ENCODE measurements at places on chromosomes 12 and 14.

- DNase-seq = no peak
Measured at GRCh38 chr14:60653701-60654161, 4.5 kb upstream of the SIX1 start.

- no peak for DNase-seq
Measured at GRCh38 chr14:80955416-80955941, at the start of gene TSHR. Gene TSHR, plus strand, starts transcription at chr14:80955621. Its CDS starts 60 bp downstream, at chr14:80955681.

- DNase-seq = no peak
Measured at GRCh38 chr12:131917139-131917710, 11.9 kb upstream of the PUS1 start.

GRCh38 chr12:25051656-25052195 lies 102.8 kb upstream of the BCAT1 start:
- peak; percentile 23 for DNase-seq

GRCh38 chr12:64347630-64348029 lies 42.9 kb downstream of the C12orf56 start:
- DNase-seq = no peak

- DNase-seq = peak; percentile 7
Measured at GRCh38 chr12:57046947-57047890, 2.7 kb downstream of the MYO1A start.

DNA sequence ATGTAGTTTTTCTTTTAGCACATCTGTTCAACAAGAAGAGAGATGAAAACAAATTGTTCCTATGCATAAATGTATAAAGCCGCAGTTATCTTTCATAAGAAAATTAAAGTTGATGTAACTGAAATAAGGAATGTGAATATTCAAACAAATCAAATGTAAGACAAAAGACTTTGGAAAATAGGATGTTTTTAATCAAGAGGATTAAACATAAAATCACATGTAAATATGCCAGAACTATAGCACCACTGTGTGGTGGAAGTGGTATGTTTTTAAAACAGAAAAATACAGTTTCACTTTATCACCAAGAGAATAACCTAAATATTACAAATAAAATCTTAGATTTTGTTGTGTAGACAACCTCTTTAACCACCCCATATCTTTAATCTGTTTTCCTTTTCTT lies 40.4 kb downstream of the CAPS2 start:
- DNase-seq = no peak

DNA sequence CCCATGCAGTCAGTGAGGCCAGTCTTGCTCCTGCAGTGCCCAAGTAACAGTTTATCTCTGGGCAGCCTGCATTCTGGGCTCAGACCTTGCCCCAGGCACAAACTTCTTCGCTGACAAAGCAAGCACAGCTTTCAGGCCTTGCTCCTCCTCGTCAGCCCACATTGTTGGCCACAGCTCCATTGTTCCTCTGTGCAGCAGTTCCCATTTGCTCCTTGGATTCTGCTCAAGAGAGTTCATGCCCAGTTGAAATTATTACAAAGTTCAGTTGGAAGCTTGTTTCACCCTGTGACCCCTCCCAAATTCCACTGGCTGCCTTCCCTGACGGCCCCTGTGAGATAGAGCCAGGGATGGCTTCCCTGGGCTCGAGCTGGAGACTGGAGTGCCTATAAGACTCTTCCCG lies 163.4 kb upstream of the DDHD1 start:
- DNase-seq = no peak

- DNase-seq = no peak
Measured at GRCh38 chr12:131313635-131314034, 359.9 kb downstream of the ADGRD1 start.

DNA sequence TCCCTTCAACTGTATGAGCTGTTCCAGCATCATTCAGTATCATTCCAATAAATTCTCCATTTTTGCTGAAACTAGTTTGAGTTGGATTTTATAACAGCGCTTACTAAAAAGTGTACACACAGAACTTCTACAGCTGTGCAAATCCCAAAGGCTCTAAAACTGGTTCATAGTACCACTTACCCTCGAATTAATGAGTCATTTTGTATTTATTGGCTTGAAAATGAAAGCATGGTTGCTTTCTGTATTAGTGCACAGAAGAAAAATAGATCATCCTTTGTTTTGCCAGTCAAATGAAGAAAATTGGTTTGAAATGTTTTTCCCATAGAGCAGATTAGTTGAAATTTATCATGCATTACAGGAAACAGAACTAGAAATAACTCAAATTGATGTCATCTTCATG lies 268.3 kb upstream of the CPNE8 start:
- no peak for DNase-seq

- no peak for DNase-seq
Measured at GRCh38 chr14:96888593-96888992, 91.4 kb downstream of the VRK1 start.

- DNase-seq = no peak
Measured at GRCh38 chr12:120249266-120249874, 16.2 kb downstream of the PXN start.

GRCh38 chr12:120453977-120454376 lies 7.7 kb downstream of the GATC start:
- DNase-seq = no peak
